ENCODE measurements at places on chromosomes 2 and 18.

DNA sequence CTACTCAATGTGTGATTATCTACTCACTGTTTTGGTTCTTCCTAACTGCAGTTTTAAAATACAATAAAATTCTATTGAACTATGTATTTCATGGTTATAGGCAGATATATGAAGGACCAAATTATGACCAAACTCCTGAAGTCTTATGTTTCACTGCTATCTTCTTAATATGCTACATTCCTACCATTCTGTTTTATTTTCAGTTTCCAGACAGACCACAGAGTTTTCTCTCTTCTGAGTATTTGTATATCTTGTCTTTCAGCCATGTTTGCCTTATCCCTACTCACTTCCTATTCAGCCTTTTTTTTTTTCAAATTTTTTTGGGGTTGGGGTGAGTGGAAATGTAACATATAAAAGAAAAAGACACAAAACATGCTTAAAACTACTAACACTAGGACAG lies 6.3 kb downstream of the RFTN2 start:
- DNase-seq: no peak

DNA sequence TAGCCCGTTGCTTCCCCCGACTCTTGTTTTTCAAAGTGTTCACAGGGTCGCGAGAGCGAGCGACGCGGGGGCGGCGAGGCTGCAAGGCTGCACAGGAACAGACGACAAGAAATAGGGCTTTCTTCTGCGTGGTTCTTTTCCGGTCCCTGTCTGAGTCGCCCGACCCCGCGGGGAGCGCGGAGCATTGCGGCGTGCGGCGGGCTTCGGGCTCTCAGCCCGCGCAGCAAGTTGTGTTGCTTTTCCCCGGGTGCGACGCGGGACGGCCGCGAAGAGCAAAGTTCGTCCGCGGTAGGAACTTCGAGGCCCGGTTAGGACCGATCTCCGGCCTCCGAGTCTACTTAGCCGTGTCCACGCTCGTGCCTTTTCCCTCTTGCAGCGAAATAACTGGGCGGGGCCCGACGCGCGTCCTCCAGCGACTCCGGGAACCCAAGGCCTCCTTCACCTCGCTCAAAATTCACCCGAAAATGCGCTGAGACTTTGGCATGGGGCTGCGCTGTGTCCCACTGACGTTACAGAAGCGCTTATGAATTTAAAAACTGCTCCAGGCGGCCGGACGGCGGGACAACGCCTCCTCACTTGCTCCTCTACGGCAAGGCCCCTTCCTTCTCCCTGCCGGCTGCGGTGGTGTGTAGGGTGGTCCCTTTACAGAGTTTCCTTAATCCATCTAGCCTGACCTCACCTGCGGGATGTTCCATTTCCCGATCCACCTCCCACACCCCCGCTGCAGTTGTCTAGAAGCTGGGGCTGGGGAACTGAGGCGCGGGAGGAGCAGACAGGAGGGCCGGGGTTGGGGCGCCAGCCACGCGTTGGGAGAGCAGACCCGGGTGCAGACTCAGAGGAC lies 1.5 kb upstream of the BCL2L11 start:
- DNase-seq: no peak

- DNase-seq: no peak
These were observed 6.8 kb upstream of the SNED1 start for GRCh38 chr2:240991378-240992263.

DNA sequence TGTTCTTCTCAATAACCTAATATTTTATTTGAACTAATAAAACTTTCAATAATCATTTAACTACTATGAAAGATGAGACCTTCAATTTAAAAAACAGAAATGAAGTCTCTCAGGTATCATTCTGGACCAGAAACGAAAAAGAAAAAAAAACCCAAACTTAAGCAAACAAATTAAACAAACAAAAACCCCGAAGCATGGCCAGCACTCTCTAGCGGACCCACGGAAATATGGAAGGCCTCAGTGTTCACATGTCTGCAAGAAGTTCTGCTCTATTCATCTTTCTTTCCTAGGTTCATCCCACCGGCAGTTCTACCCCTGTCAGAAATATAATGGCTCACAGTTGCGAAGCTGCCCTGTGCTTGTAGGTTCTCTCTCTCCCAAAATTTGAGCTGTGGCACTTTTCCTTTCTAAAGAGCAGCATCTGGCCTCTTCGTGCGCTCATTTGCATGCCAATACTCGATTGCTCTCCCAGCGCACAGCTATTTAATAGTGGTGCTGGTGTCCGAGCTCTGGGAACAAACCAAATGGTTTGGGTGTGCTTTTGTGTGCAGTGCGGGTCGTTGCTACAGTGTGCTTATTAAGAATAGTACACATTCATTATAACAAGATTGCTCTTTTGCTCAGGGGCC lies 129.0 kb upstream of the ZEB2 start:
- no peak for DNase-seq
